GM18507 (cell line): ENCODE measurements at places on chromosomes 7 and 10.

- no peak for DNase-seq
These were observed 557.8 kb downstream of the AUTS2 start for GRCh38 chr7:70156057-70156456.

GRCh38 chr10:21689881-21690280, 155.8 kb downstream of the MLLT10 start:
- no peak for DNase-seq

- no peak for DNase-seq
These were observed 54.6 kb downstream of the FHIP2A start for GRCh38 chr10:114876169-114876568.

GRCh38 chr10:47294501-47294900, 5.5 kb upstream of the GDF10 start:
- no peak for DNase-seq

DNA sequence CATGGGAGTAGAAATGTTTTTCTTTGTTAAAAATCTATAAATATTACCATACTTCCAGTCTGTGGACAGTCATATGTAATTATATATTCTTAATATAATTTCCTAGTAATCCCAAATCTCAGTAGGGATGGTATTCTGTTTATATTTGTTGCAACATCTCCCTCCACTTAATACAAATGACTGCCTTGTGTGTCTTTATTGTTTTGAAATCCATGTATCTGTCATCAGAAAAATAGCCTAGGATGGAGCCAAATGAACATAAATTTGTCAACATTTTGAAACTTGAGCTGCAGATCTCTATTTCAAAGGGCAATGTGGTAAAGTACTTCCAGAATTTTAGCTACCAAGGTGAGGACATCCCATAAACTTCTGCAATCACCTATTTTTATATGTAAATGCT, 290.7 kb downstream of the TSPAN12 start:
- no peak for DNase-seq

GRCh38 chr7:98470485-98471240, 69.8 kb upstream of the BAIAP2L1 start:
- no peak for DNase-seq

- no peak for DNase-seq
These were observed 149.5 kb downstream of the SFMBT2 start for GRCh38 chr10:7261351-7261750.
